CD4-positive, alpha-beta T cell treated with Interferon alpha-2 for 1 hour (primary cell): ENCODE measurements at places on chromosomes 16 and 17.

DNA sequence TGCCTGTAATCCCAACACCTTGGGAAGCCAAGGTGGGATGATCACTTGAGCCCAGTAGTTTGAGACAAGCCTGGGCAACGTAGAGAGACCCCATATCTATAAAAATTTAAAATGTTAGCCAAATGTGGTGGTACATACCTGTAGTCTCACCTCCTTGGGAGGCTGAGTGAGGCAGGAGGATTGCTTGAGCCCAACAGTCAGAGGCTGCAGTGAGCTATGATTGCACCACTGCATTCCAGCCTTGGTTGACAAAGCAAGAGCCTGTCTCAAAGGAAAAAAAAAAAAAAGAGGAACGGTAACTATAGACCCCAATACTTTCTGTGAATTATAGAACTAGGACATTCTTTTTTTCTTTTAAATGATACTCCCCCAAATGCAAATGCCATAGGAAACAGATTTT, 1.8 kb upstream of the TMC5 start:
- DNase-seq: no peak

DNA sequence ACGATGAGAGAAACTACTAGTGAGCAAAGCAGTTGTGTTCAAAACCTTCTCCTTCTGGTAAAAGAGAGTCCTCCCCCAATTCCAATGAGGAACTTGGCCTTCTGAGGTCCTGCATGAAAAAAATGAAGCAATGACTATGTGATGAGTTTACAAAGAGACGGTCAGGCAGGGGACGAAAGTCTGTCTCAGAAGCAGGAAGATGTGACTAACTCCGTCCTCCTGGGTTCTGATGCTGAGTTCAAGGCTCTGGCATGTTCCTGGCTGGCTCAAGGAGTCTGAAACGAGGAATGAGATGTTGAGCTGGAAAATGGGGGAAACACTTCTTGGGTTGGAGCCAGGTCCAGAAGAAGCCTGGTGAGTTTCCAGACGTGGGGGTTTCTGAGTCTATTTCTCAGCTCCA, 129.6 kb downstream of the CPPED1 start:
- no peak for DNase-seq

GRCh38 chr16:56779906-56780305, 50.0 kb downstream of the NUP93 start:
- no peak for DNase-seq

DNA sequence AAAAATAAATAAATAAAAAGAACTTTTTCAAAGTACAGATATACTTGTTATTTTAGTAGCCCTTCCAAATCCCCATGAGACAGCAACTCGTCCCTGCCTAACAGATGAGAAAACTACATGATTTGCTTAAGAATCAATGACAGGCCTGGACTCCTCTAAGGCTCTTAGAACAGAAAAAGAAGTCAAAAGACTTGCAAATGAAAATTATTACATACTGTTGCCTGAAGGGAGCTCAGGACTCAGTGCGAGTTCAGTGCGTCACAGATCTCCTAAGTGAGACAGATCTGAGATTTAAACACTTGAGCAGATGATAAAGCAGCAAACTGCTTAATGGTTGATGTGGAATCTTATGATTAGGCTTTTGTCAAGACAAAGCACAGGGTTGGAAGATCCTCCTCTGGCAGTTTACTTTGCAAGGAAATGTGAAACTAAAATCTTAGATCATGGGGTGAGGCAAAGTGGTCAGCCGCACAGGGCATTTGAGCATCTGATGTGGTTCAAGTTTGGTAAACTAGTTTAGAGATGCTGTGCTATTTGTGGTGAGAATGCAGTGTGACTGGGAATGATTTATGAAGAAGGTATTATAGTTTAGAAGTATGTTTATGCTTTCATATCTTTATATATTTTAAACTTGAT, 138.1 kb downstream of the TRIM37 start:
- DNase-seq: peak; percentile 2

DNA sequence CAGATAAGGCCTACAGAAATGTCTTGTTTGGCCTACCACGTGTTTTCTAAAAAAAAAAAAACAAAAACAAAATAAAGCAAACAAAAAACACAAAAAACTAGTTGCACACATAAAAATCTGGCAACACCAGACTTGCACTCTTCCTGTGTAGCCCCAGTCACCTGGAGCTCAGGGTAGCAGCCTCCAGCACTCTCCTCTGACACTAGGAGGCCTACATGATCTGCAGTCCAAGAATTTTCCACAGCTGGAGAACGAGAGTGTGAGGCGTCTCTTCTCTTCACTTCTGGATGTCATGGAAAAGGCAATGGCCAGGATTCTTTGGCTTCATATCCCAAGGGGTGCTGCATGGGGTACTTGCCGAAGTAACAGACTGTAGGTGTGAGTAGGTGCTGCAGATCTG, 310.2 kb upstream of the SALL1 start:
- DNase-seq: no peak

DNA sequence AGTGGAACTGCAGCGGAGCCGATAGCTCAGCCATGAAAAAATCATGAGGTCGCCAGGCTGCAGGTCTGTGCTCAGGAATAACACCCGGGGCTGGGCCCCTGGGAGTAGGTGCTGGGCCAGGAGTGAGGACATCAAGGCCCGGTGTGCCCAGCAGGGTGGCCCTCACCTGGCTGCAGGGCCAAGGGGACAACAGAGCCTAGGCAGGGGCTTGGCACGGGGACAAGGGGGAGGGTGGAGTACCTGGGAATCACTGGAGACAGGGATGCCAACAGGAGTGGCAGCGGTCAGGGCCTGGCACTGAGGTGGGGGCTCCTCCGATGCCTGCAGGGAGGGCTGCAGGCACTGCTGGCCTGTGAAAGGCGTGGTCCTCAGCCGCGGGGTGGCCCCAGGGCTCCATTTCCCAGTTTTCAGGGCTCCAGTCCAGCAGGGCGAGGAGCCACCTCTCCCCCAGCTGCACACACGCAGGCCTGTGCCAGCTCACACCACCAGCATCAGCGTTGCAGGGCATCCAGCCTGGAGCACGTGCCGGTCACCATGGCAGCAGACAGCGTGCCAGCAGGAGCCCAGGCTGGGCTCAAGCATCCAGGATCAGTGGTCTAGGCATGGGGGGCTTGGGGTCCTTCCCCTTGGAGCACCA, 4.7 kb upstream of the FSCN2 start:
- no peak for DNase-seq

DNA sequence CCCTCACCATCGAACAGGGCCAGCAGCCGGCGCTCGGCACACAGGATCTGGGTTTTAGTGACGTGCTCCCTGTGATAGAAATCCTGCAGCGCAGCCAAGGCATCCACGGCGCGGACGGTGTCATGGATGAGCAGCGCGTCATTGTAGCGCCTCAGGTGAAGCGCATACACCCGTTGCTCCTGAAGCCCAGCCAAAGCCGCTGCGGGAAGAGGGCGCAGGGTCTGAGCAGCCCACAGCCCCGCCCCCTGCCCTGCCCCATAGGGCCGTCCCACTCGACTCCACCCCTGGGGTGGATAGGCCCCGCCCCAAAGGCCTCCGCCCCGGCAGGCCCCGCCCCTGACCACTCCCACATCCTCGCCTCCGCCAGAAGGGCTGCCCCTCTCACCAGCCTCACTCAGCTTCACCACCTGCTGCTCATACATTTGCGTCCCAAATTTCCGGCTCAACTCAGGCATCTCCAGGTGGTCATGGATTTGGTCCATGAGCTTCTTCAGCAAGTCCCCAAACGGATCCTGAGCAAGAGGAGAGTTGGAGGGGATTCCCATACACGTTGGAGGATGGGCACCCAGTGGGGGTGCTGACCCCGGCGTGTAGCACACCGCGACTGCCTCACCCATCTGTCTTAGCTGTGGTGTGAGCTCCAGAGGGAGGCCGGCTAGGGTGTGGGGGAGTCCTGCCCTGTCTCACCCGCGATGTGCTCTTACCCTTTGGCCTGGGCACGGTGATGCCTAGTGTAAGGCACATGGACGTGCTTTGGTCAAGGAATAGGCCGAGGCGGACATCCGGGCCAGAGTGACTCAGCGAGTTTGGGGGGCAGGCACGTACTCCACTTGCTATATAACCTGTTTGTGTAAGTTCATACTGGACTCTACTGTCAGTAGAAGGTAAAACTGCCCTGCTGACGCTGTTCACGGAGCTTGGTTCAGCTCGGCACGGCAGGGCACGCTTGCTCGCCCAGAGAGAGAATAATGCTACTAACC, 4.6 kb downstream of the DHX58 start:
- DNase-seq: peak; percentile 92

- peak; percentile 92 for DNase-seq
These were observed 41.5 kb downstream of the LDHD start for GRCh38 chr16:75074920-75075687.
